ENCODE measurements at places on chromosomes 13 and 19. TPM values are rescaled to one million over a fixed set of nuclear protein-coding genes. Genes with fewer than 3 reads are reported as not detected.

- DNase-seq: peak; percentile 14
Observed at GRCh38 chr13:21075379-21076249, 14.2 kb upstream of the LATS2 start.

GRCh38 chr19:49678985-49679770 is 2.1 kb downstream of the PRMT1 start:
- no peak for DNase-seq

- peak; percentile 65 for DNase-seq
Observed at GRCh38 chr13:95834134-95834765, 157.3 kb downstream of the DNAJC3 start.

- peak; percentile 23 for DNase-seq
Observed at GRCh38 chr13:52862358-52863206, 14.1 kb upstream of the PCDH8 start.

DNA sequence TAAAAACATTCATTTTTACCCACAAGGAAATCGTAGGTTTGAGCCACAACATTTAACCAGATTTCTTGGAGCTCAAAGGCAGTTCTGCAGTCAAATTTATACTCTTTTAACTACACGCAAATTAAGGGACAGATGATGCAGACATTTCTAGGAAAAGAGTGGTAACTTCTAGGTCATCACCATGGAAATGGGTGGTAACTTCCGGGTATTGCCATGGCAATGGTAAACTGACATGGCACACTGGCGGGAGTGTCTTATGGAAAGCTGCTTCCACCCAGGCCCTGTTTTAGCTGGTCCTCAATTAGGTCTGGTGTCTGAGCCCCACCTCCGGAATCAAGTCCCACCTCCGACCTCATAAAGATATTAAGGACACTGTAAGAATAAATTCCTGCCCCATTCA is 10.4 kb upstream of the LYPD5 start:
- no peak for DNase-seq

- DNase-seq: no peak
Observed at GRCh38 chr19:13734751-13735150, 29.6 kb upstream of the MRI1 start.

- DNase-seq: peak; percentile 55
Observed at GRCh38 chr19:16061943-16062342, 14.4 kb upstream of the TPM4 start.

DNA sequence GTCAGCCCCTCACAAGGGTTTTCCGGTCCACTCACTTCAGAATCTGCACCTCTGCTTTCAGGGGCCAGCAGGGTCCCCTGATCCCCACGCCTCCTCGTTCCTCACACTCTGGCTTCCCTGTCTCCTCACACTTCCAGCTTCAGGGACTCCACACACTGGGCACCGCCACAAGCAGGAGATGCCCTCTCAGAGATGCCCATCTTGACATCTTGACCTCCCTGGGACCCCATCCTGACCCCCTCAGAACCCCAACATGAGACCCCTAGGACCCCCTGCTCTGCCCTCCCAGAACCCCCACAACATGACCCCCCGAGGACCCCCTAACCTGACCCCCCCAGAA is 2.7 kb downstream of the MAP2K2 start:
- DNase-seq: no peak

DNA sequence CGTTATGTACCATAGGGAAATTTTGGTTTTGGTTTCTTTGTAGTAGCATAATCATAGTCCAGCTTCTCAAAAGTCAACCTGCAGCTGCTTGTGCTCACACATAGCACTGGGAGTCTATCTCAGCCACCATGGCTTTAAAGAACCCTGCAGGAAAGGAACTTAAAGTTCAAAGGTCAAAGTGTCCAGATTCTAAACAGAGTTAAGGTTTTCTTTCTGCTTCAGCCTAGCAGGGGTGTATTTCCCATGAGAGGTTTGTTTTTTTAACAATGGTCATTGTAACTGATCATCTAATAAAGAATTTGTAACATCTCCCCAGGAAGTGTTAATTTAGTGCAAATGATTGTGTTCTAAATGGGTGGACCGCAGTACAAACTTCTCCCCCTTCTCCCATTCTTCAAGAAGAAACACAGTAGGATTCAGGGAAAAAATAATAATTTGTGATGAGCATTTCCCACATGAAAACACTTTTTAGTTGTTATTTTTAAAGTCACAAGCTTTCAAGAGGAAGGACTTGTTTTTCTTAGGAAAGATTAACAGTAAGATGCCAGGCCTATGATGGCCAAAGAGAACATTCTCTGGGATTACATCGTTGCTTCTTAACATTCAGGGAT is 168.0 kb downstream of the EFNB2 start:
- no peak for DNase-seq

GRCh38 chr13:98641075-98641474 is 64.2 kb upstream of the STK24 start:
- DNase-seq: no peak

DNA sequence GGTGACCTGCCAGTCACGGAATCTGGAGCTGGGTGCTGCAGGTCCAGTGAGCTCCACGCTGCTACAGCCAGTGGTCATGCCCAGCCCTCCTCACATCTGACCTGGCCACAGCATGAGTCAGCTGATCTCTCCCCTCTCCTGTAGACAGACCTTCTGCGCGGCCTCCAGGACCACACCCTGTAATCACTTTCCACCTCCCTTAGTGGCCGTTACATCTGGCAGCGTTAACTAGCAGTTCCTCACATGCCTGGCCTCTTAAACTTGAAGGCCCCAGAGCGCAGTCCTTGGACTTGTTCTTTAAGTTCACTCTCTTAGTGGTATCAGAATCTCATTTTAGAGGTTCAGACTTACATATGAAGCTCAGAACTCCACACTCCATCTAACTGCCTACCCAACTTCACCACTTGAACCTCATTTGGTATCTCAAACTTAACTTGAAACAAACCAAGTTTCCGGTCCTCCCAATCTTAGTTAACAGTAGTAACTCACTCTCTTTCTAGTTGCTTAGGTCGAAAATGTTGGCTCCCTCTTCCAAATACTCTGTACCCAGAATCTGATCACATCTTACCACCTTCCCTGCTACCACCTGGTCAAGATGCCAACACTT is 22.7 kb downstream of the MIPEP start:
- DNase-seq: no peak

DNA sequence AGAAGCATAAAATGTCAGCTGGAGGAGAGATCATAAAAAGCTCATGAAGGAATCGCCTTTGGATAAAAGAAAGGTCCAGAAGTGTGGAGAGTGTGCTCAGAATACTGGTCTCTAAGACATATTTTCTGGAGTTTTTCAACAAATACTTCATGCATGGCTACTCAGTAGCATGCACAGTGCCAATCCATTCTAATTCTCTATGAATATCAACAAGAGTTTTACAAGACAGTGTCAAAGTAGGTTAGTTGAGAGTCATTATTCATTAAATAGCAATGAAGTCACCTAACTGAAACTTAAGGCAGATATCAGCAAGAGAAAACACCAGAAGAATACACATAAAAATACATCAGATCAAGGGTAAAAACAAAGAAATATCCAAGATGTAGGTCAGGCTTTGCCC is 1243.2 kb upstream of the SLC10A2 start:
- no peak for DNase-seq

DNA sequence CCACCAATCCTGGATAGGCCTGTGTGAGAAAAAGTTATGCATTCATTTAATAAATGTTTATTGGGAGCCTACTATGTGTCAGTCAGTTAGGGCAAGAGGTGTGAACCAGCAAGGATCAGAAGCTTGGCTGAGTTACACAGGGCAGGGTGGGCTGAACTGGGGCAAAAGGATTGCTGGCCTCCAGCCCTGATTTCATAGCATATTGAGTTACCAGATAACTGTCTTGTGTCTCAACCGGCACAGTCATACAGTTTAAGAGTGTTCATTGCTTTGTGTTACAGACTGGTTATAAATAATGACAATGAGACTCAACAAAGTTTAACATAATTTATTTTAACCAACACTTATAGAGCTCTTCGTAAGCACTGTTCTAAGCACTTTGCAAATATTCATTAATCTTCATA is 253.8 kb downstream of the DLEU7 start:
- DNase-seq: no peak

The GGACT gene
- total RNA-seq: 9.9 TPM

The MVB12A gene
- total RNA-seq: 44.5 TPM

The SLC10A2 gene
- not detected for total RNA-seq

The METTL21C gene
- total RNA-seq: not detected

The ZNF763 gene
- 2.1 TPM for total RNA-seq

The HSPB6 gene
- 0.29 TPM for total RNA-seq

The CYP4F12 gene
- total RNA-seq: not detected
